ENCODE measurements at places on chromosomes 7 and 10. TPM values are rescaled to one million over a fixed set of nuclear protein-coding genes. Genes with fewer than 3 reads are reported as not detected.
A peak's percentile ranks its signal among the peaks of the same experiment; 100 is the strongest.

DNA sequence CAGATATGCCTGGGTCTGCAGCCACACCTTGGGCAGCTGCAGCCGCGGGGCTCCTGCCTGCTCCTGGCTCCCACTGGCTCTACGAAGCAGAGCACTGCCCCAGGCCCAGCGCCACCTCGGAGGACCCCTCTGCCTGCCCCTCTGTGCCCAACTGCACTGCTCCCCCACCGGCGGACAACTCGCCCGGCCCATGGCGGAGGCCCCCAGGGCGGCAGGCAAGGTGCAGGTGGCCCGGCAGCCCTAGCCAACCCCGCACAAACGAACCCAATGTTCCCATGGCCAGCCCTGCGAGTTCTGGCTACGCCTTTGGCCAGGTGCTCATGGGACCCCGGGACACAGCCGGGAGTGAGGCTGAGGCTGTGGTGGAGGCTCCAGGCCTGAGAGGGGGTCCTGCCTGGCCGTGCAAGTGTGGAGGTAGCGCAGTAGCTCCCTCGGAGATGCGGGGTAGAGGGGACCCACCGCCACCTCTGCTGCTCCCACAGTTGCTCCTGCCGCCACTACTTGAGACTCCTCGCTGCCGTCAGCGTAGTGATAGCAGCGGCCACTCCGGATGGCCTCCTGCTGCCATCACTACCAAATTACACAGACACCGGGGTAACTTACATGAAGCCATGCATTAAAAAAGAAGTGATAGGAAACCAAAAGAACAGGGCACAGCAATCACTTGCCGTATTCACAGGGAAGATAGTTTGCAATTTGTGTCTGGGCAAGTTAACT, 97.3 kb upstream of the SP4 start:
- no peak for DNase-seq

DNA sequence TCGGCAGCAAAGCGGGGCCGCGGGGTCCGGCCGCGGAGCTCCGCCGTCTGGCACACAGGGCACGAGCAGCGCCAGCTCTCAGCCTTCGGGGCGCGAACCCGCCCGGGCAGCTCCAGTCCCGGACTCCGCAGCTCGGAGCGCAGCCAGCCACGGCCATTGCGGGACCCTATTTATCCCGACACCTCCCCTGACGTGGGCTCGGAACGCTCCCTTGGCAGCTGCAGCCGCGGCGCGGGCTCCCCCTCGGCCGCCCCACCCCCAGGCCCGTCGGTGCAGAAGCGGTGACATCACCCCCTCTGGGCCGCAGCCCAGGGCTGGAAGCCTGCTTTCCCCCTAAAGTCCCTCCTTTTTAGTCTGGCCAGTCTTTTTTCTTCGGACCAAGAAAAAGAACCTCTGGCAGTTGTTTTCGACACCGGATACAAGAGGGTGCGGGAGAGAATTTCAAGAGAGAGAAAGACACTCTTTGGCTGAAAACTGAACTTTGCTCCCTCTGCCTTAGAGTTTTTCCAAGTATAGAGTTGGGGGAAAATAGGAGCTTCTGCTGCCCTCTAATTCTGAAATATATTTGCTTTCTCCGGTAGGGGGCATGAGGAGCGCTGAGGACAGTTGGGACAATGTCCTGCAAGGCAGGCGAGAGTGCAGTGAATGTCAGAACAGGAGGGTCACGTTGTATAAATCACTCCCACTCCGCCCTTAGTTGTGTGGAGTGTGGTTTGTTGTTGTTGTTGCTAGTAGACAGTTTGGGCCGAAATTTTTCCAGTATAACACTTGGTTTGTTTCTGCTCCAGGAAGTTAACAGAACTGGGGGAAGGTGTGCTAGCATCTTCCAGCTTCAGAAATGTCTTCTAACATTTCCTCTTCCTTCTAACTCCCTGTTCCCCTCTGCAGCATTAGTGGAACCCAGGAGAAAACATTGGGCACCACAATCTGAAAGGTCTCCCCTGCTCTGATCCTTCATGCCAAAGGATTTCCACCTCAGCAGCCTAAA, at the start of gene SFRP4:
Gene SFRP4, minus strand, starts transcription at position 145 of the 988 bp plus-strand sequence. CDS start 280 bp downstream, outside the sequence.
- peak; percentile 14 for DNase-seq

DNA sequence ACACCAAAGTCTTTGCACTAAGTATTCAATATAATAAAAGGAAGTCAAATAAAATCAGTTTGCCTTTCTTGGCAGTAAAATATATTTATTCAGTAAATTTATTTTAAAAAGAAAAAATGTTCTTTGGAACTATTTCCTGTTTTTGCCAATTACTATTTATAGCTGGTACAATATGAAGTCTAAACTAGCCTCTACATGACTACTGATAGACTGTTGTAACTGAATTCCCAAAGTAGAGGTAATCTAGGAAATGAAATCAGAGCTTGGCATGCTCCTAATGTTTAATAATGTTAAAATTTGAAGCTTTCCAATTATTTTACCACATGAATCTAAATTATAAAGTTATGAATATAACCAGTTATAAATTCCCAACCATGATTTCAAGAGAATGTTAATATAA, 385.5 kb downstream of the SEMA3D start:
- peak; percentile 69 for DNase-seq

DNA sequence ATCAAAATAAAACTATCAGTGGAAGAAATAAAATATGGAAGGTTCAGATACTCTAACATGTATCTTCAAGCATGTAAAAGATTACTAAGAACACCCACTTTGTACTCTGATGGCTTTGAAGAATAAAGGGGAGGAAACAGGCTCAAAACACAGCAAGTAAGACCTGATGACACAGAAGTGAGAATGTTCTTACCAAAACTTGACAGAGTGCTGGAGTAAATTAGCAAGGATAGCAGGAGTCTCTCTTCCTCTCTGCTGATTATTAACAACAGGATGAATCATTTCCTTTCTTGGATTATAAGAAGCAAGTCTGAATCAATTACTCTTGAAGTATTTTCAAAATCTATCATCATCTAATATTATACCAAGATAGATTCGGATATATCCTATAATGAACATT, 47.5 kb downstream of the GLI3 start:
- no peak for DNase-seq

CFAP70 gene
- 0.13 TPM for total RNA-seq

DNA sequence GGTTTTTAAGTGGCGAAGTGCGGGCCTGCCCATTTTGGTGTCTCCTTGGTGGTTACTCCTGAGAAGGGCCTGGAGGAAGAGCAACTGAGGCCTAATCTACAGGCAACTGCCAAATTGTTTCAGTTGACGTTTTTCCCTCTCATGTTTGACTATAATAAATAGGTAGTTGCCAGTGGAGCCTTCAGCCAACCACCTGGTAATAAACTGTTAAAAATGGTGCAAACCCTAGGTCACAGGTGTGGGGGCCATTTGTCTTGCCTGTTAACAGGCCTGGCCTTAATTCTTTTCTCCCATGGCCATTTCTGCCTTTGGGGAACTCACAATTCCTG, 3.7 kb downstream of the IKZF1 start:
- no peak for DNase-seq

DTX2 gene
- total RNA-seq = 4.1 TPM

DNA sequence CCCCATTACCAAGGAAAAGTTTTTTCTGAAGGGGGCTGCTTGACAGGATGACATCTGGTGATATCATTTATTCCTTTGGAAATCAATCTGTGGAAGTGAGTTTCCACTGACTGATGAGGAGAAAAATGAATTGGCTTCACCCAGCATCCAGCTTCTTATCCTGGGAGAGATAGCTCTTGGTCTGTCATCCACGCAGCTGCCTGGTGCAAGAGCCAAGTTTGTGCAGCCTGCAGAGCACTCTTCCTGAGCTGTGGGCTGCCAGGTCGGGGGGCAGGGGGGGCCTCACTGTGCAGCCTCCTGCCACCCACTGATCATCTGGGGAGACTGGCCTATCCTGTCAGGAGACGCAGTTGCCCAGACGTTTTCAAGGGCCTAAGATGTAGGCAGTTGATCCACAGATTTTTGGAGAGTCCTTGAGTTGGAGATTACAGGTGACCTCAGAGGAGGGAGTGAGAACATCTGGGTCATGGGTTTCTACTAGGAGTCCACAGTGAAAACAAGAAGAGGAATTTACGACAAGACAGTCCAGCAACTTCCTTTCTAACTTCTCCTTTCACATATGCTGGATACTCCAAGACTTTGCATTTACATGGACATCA, 75.4 kb downstream of the EGFR start:
- no peak for DNase-seq

ITPRID1 gene
- total RNA-seq = not detected

- no peak for DNase-seq
Observed at GRCh38 chr10:58588673-58589265, 76.1 kb downstream of the BICC1 start.

JAKMIP3 gene
- under 0.01 TPM for total RNA-seq

DNA sequence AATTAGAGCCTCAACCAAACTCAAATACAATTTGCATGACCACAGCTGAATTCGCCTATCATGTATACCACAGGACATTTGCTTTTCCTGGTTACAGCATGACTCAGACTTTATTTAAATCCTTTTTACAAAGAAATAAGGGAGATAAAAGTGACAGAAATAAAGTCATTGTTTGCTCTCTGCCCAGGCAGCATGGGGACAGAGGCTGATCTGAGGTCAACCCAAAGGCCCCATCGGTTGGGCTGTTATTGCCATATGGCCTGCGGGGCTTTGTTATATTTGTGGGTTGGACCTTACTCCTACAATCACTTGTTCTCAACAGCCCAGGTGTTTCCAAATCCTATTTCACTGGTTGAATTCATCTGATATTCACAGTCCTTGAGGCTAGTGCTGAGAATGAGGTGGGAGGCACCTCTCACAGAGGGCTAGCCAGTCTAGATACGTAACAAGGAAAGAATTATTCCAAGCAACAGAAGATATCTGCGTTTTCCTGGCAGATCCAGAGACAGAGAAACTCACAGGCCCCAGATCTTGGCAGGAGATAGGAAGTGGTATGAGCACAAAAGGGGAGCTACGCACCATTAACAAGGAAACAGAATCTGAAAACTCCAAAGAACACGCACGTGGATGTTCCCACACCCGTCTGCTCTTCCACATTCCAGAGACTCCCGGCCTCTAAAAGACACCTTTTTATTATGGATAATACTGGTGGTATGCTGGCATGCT, 117.3 kb downstream of the HIPK2 start:
- peak; percentile 26 for DNase-seq

Data from dermis microvascular lymphatic vessel endothelial cell (primary cell).